ENCODE measurements at places on chromosomes 16 and 17. TPM values are rescaled to one million over a fixed set of nuclear protein-coding genes. Genes with fewer than 3 reads are reported as not detected.

DNA sequence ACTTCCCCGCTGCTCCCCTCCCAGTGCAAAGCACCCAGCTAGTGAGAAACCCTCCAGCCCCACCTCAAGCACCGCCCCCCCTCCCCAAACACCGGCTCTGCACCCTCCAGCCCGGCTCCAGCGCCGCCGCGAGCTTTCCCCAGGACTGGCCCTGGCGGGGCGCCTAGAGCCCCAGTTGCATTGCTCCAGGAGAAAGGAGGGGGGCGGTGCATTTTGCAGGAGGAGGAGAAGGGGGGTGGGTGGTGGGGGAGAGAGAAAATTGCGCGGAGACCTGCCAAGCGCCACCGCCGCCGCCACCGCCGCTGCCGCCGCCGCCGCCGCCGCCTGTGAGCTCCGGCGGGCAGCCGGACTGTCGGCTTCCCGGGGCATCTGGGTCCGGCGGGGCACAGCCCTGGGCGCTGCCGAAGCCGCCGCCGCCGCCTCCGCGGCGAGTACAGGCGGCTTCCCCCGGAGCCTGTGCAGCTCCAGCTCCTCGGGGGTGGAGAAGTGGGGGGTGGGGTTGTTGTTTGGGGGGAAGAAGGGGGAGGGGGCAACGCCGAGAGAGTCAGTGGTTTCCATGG is 333 bp upstream of the NOG start:
- no peak for DNase-seq

GRCh38 chr16:66211651-66212050 is 154.8 kb upstream of the CDH5 start:
- peak; percentile 24 for DNase-seq

OSGIN1 gene
- 0.48 TPM for total RNA-seq

PLXDC1 gene
- 4.1 TPM for total RNA-seq

DNA sequence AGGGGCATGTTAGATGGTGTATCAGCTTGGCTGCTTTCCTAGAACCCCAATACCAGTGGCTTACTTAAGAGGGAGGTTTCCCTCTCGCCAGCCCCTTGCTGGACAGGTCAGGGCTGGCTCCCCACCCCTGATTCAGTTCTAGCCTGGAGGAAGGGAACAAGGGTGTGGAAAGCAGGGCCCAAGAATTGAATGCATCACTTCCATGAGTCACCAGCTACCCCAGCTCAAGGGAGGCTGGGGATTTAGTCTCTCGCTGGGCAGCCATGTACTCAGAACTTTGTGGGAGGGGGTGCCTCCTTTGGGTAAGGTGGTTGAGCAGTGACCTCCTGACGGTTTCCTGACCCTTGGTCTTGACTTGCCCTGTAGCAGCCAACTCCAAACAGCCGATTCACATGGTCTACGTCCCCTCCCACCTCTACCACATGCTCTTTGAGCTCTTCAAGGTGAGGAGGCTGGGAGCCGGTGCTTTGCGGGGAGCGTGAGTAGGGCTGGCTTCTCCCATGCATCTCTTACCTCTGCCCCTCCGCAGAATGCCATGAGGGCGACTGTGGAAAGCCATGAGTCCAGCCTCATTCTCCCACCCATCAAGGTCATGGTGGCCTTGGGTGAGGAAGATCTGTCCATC is 12.8 kb downstream of the PDK2 start:
- no peak for DNase-seq

GRCh38 chr17:6067060-6067459 is 3.1 kb upstream of the WSCD1 start:
- no peak for DNase-seq

GGA3 gene
- 60.0 TPM for total RNA-seq

ZNF205 gene
- total RNA-seq = 17.0 TPM

GRCh38 chr16:28511031-28511430 is 4.4 kb upstream of the IL27 start:
- DNase-seq = no peak

ZDHHC1 gene
- total RNA-seq = 3.1 TPM

DNA sequence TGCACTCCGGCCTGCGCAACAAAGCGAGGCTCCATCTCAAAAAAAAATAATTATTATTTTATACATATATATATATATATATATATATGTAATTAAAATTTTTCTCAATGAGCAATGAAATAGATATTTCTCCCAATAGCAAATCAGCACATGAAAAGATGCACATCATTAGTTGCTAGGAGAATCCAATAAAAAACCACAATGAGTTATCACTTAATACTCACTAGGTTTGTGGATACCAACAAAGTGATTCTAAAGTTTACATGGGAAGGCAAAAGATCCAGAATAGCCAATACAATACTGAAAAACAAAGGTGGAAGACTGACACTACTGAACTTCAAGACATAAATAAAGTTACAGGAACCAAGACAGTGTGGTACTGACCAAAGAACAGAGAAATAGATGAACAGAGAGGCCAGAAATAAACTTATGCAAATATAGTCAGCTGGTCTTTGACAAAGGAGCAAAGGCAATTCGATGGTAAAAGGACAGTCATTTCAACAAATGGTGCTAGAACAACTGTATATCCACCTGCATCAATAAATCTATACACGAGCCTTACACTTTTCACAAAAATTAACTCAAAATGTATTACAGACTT is 13.6 kb downstream of the SMG6 start:
- no peak for DNase-seq

RASL10B gene
- total RNA-seq = 22.8 TPM

DNA sequence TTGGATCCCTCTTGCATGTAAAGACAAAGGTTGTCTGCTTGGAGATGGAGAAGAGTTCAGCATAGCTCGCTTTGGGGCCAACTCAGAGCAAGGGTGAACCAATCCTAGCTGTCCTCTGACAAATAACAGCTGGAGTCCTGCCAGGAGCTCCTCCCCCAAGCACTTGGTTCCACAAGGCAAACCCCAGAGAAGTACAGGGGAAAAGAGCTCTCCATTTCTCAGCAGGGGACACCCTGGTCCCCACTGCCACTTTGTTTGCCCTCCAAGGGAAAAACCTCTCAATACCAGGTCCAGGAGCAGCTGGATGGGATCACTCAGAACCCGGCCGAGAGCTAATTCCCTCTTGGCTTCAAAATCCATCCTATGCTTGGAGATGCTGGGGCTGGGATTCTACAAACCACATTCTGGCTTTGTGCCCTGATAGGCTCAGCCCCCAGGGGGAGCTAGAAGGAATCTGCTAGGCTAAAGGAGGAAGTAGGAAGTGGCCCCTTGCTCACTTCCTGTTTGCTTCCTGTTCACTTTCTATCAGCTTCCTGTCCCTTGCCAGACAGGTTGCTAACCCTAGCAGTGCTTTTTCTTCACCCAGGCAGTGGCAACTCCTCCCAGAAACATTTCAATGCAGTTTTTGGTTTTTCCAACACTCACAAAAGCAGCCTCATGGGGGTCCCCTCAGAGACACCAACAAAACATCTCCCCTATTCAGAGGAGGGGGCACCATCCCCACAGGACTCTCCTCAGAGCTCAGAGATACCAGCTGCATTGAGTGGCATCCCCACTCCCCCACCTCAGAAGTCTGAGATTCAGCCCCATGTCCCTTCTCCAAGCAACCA is 30.7 kb downstream of the CDRT4 start:
- DNase-seq = peak; percentile 56

KDM6B gene
- 3.4 TPM for total RNA-seq

- no peak for DNase-seq
These were observed 769 bp downstream of the CD19 start for GRCh38 chr16:28932339-28933141.

NOTUM gene
- total RNA-seq = 1.1 TPM

DNA sequence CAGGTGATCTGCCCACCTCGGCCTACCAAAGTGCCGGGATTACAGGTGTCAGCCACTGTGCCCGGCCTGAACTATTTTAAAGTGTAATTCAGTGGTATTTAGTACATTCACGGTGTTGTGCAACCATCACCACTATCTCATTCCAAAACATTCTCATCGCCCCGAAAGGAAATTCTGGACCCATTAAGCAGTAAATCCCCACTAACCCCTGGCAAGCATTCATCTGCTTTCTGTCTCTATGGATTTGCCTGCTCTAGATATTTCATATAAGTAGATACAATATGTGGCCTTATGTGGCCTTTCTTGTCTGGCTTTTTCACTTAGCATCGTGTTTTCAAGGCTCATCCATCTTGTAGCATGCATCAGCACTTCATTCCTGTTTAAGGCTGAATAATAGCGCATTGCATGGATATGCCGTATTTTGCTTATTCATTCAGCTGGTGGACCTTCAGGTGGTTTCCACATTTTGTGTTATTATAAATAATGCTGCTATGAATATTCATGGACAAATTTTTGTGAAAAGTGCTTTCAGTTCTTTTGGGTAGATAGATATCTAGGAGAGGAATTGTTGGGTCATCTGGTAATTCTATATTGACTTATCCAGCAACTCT is 8.4 kb upstream of the HERPUD1 start:
- DNase-seq = no peak

DNA sequence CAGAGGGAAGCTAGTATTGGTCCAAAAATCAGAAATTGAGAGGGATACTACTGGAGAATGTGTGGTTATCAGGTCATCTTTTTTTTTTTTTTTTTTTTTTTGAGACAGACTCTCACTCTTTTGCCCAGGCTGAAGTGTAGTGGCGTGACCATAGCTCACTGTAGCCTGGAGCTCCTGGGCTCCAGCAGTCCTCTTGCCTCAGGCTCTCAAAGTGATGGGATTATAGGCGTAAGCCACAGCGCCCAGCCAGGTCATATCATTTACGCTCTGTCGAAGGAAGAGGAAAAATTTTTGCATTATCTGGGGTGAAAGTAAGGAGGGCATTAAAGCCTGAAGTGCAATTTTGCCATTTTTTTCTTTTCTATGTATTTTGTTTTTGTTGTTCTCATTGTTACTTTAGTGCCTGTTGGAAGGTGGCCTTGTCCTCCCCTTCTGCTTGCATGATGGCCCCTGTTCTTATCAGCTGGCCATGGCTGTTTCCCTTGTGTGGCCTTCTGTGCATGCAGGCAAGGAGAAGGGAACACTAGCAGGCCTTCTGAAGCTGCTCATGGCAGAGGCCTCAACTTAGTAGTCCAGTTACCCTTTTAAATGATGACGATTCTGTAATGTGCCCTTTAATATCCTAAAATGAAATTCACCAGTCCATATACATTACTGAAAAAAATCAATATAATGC is 118.3 kb downstream of the SPECC1 start:
- no peak for DNase-seq

- DNase-seq = no peak
These were observed 8.6 kb downstream of the CMIP start for GRCh38 chr16:81453091-81453728.

ARHGDIA gene
- total RNA-seq = 246 TPM

GRCh38 chr17:17350491-17351355 is 47.5 kb downstream of the NT5M start:
- DNase-seq = no peak

Data from H1 (cell line).